ENCODE measurements at places on chromosomes 7 and 10. TPM values are rescaled to one million over a fixed set of nuclear protein-coding genes. Genes with fewer than 3 reads are reported as not detected.

The CCDC172 gene
- polyA plus RNA-seq, result 0.16 TPM

The SUN3 gene
- 1.3 TPM for polyA plus RNA-seq

The CCDC136 gene
- polyA plus RNA-seq, result 13.7 TPM

The AKR1C8 gene
- polyA plus RNA-seq, result 0.09 TPM

The CUTC gene
- polyA plus RNA-seq, result 41.2 TPM

The DPP6 gene
- 0.75 TPM for polyA plus RNA-seq
